NCI-H1417 treated with DMSO at 0.1 percent for 48 hours (cell line): ENCODE measurements at places on chromosomes 2 and 18.

GRCh38 chr2:139031722-139032121, 251.5 kb upstream of the NXPH2 start:
- no peak for DNase-seq

- DNase-seq = no peak
Measured at GRCh38 chr2:51919395-51919794, 887.5 kb upstream of the NRXN1 start.

DNA sequence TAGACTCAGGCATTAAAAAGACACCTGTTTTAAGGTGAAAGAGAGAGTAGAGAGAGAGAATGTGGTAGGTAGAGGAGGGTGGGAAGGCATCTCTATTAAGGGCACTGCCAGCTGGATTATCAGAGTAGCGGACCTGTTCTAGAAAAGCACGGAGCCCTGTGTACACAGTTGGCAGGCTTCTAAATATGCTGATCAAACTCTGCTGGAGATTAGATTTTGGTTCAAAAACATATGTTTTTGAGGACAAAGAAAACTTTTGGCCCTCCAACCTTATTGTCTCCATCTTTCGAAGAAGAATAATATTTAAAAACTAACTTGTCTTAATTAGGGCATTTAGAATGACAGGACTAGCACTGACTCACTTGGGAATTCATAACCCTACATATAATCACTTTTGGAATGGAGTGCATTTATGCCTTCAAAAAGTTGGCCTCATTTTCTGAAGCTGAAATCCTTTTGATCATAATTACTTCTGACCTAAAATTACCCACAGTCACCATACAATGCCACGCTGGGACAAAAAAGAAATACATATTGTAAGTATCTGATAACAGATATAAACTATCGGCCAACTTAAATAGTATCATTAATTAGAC, 254.6 kb downstream of the MEIS1 start:
- no peak for DNase-seq

DNA sequence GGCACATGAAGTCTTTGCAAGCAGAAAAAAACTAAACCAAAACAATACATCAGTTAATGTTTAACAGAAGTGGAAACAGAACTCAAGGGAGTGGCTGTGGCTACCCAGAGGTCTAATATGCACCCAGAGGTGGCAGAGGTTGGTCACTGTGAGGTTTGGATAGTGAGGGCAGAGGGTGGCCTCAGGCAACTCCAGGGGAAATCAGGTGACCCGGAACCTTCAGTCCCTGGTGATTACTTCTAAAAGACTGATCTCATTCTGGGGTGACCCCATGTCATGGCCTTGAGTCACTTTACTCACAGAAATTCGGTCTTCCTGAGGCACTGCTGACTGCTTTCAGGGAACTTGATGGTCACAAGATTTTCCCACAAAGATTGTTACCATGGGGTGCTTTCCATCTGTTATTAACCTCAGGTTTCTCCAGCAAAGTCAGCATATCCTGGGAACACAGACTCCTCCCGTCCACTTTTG, 99.4 kb downstream of the TMEM17 start:
- DNase-seq = no peak

GRCh38 chr18:63795606-63796005, 20.4 kb downstream of the SERPINB7 start:
- no peak for DNase-seq

GRCh38 chr2:207202645-207203044, 36.9 kb upstream of the KLF7 start:
- no peak for DNase-seq

- no peak for DNase-seq
Measured at GRCh38 chr2:9842487-9843228, 616 bp upstream of the TAF1B start.

GRCh38 chr2:246489-247144, 17.2 kb downstream of the SH3YL1 start:
- no peak for DNase-seq

DNA sequence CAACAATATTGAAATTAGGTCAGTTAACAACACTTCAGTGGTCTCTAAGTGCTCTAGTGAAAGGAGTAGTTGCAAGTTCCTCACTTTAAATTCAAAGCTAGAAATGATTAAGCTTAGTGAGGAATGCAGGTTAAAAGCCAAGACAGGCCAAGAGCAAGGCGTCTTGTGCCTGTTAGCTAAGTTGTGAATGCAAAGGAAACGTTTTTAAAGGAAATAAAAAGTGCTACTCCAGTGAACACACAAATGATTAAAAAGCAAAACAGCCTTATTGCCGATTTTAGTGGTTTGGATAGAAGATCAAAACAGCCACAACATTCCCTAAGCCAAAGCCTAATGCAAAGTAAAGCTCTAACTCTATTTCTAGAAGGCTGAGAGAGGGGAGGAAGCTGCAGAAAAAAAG, 44.7 kb downstream of the ANTXR1 start:
- no peak for DNase-seq

DNA sequence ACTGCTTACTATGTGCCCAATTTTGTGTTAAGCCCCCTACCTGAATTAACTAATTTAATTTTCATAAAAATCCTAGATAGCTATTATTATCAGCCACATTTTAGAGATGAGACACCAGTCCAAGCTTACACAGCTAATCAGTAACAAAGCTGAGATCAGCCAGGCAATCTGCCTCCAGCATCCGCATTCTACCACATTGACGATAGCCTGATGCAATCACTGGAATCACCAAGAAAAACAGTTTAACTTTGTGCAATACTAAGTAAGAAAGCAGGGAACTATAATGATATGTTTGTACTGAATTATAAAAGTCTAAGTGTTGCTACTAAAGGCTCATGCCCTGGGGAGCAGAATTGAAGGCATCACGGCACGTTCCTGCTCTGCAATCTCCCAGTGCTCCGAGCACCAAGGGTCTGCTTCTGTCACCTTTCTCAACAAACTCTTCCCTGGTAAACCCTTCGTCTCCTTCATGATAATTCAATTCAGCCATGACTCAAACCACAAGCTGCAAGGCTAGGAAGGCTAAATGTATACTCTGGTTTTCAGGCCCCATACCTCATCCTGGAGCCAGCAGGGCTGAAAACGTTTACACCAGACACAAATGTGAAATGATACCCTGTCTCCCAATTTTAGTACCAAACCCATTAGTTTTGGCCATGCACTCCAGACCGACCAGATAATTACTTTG, 19.4 kb downstream of the KANSL3 start:
- DNase-seq = no peak

DNA sequence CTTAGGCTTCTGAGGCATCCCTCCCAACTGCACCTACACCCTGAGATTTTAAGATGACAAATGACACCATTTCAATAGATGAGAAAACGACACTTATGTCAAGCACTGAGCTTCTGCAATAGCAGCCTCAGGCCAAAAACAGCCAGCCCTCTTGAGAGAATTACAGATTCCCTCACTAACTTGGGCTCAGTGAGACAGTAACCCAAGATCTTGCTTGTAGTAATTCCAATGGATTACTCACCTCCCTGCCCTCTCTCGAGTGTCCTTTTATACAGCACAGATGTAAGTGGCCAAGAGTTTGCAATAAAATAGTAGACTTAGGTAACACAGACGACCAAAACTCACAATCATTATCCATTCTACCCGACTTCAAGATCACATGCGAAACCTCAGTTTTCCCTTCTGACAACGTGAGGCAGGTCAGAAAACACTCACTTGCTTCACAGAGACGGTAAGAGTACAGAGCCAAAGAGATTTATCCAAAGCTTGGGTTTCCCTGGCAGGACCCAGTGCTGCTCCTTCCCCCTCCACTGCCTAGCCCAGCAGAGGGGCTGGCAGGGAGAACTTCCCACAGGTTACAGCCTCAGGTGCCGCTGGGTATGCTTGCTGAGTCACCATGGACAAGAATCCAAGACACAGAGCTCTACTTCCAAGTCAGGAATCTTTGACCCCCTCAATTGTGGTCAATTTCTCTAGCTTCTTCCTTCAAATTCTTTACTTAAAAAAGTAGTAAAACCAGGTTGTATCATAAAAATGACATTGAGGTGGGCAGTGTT, 181.4 kb downstream of the MYO5B start:
- no peak for DNase-seq

DNA sequence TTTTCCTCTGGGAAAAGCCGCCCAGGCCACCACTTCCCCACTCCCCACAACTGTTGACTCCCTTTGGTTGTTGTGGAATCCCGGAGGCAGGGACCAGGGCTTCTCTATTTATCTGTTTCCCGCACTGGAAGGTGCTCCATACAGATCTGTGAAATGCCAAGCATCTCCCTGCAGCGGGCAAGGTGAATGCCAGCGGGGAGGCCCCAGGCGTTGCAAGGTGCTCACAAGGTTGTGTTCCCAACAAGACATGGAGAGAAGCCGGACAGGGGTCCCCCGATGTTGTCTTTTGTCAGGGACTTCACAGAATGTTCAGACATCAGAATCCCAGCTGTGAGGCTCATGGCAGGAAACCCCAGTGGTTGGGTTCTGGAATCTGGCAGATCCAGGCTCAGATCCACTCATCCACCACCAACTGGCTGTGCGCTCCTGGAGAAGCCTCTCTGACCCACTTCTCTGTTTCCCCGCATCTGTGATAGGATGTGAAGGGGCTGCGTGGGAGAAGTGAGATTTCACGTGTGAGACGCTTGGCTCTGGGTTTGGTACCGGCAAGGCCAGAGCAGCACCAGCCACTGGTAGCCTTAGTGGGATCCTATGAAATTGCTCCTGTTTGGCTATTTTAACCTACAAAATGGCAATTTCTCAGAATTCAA, 8.6 kb upstream of the NEU2 start:
- DNase-seq = no peak

- DNase-seq = no peak
Measured at GRCh38 chr2:216761133-216761532, 65.8 kb upstream of the IGFBP5 start.

- no peak for DNase-seq
Measured at GRCh38 chr2:240532031-240532775, 25.6 kb downstream of the ANKMY1 start.

DNA sequence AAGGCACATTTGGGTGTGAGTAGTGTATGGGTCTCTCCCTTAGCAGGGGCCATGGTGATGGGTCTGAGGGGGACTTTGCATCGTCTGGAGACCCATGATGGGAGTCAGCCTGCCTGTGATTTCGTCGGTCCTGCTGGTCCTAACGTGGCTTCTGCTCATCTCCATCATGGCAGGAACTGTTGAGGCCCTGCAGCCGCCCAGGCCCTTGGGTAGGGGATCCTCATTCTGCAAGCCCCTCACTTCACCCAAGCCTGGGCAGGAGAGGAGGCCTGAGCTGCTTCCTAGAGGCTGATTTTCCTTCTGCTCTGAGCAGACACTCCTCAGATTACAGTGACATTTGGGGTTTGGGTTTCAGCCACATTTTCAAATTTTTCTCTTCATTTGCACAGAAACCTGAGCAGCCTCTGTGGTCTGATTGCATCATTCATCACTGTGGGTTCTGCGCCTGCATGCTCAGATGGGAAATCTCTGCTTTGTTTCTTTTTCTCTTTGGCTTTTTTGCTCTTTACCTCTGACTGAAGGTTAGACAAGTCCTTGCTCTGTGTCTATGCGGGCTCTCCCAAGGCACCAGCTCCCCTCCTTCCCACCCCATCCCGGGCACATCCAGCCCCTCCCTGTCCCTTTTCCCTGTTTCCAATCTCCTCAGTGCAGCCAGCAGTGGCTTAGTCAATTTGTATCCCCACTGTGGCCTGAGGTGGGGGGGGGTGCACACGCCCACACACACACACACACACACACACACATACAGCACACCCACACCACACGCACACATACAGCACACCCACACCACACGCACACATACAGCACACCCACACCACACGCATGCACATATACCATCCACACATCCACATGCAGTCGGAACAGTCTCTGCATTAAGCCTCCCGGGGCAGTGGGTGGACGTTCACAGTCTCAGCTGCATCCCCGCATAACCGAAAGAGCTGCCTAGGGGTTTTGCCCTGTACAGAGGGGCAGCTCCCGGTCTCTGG, 305.4 kb upstream of the HS6ST1 start:
- DNase-seq = no peak

GRCh38 chr18:36050479-36050878, 16.9 kb downstream of the RPRD1A start:
- no peak for DNase-seq

DNA sequence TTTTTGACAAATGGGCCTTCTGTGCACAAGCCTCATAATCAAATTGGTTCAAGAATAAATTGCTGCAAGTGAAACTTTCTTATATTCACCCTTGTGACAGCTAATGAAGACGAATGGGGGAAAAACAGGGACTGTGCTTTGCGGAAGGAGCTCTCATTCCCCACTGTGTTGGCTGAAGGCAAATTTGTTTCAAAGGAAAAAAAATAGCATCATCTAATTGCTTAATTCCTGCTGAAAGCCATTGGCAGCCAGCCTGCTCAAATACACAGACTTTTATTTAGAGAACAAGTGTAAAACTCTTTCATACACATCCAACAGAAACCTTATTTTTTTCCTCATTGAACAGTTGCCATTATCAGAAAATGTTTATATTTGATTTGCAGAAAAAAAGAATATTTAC, 172.3 kb downstream of the ARL6IP6 start:
- DNase-seq = no peak

DNA sequence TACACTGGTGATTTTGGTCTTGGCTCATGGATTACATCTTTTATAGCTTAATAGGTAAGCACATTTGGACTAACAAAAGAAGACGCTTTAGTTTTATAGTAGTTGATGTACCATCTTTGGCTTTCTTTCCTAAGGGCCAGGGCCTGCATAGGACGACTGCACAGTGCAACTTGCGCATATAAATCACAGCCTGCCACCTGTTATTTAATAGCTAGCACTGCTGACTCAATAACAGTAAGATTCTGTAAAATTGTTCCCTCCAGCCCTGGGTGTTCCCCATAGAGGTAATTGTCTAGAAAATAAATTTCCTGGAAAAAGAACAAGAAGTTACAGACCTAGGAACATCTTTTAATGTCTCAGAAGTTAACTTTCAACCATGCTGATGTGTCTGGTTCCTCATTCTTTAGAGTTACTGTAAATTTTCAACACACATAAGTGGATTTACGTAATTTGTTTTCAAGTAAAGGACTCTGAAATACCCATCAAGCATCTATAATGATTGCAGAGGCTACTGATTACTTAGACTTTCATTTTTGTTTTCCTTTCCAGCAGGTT, 594.2 kb upstream of the NXPH2 start:
- no peak for DNase-seq

DNA sequence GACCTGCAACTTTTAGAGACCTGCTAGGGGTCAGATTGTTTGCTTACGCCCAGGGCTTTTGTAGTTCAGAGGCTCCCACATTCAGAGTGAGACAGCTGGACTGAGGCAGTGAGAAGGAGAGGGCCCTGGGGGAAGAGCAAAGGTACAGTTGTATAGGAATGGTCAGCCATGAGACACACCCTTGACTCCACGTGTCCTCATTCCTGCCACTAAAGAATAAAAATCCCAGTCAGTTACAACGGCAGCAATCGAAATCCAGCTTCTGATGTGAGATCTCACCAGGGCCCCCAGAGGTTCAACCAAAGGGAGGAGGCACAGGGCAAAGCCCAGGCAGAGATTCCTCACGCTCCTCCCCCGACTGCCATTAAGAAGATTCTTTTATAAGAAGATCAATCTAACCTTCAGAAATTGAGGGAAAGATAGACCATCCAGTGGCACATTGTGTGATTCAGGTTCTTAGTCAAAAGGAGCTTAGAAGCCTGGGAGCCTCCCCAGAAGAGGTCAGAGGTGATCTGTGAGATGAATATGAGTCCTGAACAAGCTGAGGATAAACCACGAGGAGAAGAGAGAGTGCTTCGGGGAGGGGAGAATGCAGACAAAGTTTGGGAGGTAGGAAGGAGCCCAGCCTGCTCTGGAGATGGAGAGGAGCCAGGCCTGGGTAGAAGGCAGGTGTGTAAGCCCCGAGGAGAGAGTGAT, 317.0 kb downstream of the CYP26B1 start:
- no peak for DNase-seq

- DNase-seq = no peak
Measured at GRCh38 chr18:31840499-31840898, 79.8 kb upstream of the SLC25A52 start.
